ENCODE measurements at places on chromosomes 2 and 18. TPM values are rescaled to one million over a fixed set of nuclear protein-coding genes. Genes with fewer than 3 reads are reported as not detected.

DNA sequence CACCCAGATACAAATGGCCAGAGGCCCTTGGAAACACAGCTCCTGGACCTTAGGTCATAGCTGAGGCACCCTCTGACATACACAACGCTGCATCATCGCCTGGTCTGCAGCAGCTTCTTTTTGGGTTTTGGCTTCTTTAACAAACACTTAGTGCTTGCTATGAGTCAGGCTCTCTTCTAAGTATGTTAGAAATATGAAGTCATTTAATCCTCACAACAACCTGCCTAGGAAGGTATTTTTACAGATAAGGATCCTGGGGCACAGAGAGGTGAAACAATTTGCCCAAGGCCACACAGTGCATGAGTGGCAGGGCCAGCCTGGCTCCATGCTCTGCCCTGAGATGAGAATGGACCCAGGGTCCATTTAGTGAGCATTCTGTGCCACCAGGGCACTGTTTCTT lies 96.6 kb downstream of the TMEM17 start:
- no peak overlapping the region for H3K27ac ChIP-seq
- H3K27me3 ChIP-seq, result no peaks in the 10 kb centered on the region
- no peak for DNase-seq
- no peaks in the 10 kb centered on the region for H3K36me3 ChIP-seq
- no peak overlapping the region for H3K4me3 ChIP-seq

DNA sequence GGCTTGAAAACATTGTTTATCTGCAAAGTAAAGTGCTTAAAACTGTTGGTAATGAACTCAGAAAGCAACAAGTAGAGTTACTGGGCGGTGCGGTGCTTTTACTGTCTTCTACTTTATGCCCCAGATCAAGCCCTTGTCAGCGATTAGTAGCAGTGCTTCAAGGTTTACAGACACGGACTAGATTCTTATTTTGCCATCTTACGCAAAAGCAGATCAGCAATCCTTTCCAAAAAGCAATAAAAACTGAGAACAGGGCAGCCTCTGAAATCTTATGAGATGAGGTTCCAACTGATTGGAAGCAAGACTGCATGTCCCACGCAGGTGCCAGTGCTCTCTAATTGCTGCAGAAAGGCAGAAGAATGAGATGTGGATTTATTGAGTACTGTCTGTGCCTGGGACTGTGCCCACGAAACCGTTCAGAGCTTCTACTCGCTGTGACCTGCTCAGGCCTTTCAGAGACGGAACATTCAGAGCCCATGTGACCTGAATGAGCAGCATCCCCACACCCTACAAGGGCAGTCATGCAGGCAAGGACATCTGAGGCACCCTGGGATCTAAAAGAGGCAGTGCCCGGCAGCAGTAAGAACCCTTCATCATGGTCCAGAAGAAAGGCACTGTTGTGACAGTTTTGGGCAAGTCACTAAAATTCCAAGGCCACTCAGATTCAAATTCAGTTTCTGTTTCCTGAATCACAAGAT lies 15.7 kb downstream of the COL4A3 start:
- no peaks in the 10 kb centered on the region for H3K36me3 ChIP-seq
- no peak for DNase-seq
- H3K4me3 ChIP-seq, result no peak overlapping the region
- no peak overlapping the region for H3K27ac ChIP-seq
- peaks cover 6% of the 10 kb centered on the region for H3K27me3 ChIP-seq

GRCh38 chr2:25063876-25064660 lies 22.2 kb downstream of the EFR3B start:
- H3K27me3 ChIP-seq, result no peaks in the 10 kb centered on the region
- H3K4me1 ChIP-seq, result peaks cover 7% of the 10 kb centered on the region
- no peak overlapping the region for H3K27ac ChIP-seq
- H3K4me3 ChIP-seq, result no peak overlapping the region

Gene MAP3K19
- not detected for total RNA-seq

Gene CNDP1
- total RNA-seq, result not detected

GRCh38 chr18:76530391-76530790 lies 35.3 kb upstream of the ZNF516 start:
- peaks cover 21% of the 10 kb centered on the region for H3K27me3 ChIP-seq
- no peaks in the 10 kb centered on the region for H3K36me3 ChIP-seq
- DNase-seq, result no peak
- no peak overlapping the region for H3K4me3 ChIP-seq

Gene FIGN
- not detected for total RNA-seq

GRCh38 chr2:238513346-238513745 lies 86.6 kb downstream of the ASB1 start:
- H3K4me1 ChIP-seq, result no peaks in the 10 kb centered on the region
- peaks cover 7% of the 10 kb centered on the region for H3K36me3 ChIP-seq
- H3K27me3 ChIP-seq, result peaks cover 2% of the 10 kb centered on the region
- DNase-seq, result peak; percentile 51

DNA sequence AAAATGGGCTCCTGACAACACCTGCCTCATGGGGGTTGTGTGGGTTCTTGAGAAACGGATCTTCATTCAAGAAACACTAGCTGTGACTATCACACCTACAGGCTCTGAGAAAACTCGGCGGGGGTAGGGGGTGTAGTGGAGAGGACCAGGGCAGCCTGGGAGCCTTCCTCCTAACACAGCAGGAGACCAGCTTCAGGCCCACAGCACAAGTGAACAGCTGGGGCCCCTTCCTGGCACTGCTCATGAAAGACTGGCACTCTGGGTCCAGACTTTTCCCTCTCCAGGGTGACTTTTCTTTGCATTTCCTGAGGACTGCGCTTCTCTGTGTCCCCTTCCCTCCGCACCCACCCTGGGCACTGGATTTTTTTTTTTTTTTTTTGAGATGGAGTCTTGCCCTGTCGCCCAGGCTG lies 7.2 kb upstream of the SEMA4C start:
- peaks cover 40% of the 10 kb centered on the region for H3K4me1 ChIP-seq
- DNase-seq, result no peak
- no peaks in the 10 kb centered on the region for H3K27me3 ChIP-seq
- no peaks in the 10 kb centered on the region for H3K36me3 ChIP-seq

- no peak overlapping the region for H3K27ac ChIP-seq
- no peak for DNase-seq
- H3K4me1 ChIP-seq, result peaks cover 16% of the 10 kb centered on the region
- no peak overlapping the region for H3K4me3 ChIP-seq
- H3K36me3 ChIP-seq, result peaks cover 14% of the 10 kb centered on the region
These were observed 7.0 kb upstream of the DRC1 start for GRCh38 chr2:26394694-26395093.

GRCh38 chr18:56026509-56026908 lies 438.5 kb upstream of the TCF4 start:
- DNase-seq, result no peak
- H3K27ac ChIP-seq, result no peak overlapping the region
- H3K4me3 ChIP-seq, result no peak overlapping the region
- H3K4me1 ChIP-seq, result no peaks in the 10 kb centered on the region
- no peaks in the 10 kb centered on the region for H3K36me3 ChIP-seq

DNA sequence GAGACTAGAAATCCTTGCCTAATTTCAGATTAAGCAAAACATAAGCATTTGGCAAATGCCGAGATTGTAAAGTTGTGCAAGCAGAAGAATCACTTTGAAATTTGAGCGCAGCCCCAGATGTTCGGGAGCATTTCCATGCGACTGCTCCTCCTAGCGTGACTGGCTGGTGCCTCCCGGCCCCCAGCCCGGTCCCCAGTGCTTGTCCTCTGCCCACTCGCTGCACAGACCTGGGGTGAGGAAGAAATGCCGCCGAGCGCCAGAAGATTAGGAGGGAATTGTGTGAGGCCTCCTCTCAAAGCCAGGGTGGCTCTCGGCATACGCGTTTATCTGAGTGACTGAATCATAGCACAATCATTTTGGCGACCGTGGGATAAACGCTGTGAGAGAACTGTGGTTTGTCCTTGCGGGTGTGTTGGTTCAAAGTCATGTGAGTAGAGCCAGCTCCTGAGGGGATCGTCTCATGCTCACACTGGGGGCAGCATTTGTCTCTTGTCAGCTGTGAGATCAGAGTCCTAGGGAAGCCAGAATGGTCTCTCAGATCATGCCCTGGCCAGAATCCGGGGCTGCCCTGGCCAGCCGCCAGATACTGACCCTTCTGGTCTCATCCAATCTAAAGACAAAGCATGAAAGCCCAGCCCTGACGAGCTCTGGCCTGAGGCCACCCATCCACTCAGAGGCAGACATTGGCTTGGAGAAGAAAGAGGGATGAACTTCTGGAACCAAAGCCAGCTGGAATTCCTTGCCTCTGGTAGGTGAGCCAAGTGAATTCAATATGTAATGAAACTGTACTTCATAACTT lies 189.3 kb downstream of the SH3RF3 start:
- no peaks in the 10 kb centered on the region for H3K36me3 ChIP-seq
- H3K4me1 ChIP-seq, result peaks cover 10% of the 10 kb centered on the region
- peaks cover 3% of the 10 kb centered on the region for H3K27me3 ChIP-seq
- no peak overlapping the region for H3K27ac ChIP-seq
- H3K4me3 ChIP-seq, result no peak overlapping the region
